ENCODE measurements at places on chromosomes 12 and 14. TPM values are rescaled to one million over a fixed set of nuclear protein-coding genes. Genes with fewer than 3 reads are reported as not detected.

Gene CBLN3
- 4.2 TPM for total RNA-seq

Gene C12orf42
- total RNA-seq = not detected

Gene CLEC4A
- 0.07 TPM for total RNA-seq

Gene PRMT5
- total RNA-seq = 47.2 TPM

Gene RPL41
- total RNA-seq = 1,763 TPM

Gene AKAP3
- total RNA-seq = 1.7 TPM

Gene TC2N
- 0.26 TPM for total RNA-seq

Gene CEP170B
- total RNA-seq = 19.5 TPM

Gene ATL1
- total RNA-seq = 4.0 TPM

Gene WNT1
- total RNA-seq = not detected

Gene DPPA3
- total RNA-seq = not detected
